Substantia nigra (tissue), 51 donors: ENCODE measurements at places on chromosomes 1 and 21.

- no peak for DNase-seq
Observed at GRCh38 chr1:191572479-191572878, 585.8 kb upstream of the RGS18 start.

- no peak for DNase-seq
Observed at GRCh38 chr1:81406292-81406999, 394.3 kb upstream of the ADGRL2 start.

DNA sequence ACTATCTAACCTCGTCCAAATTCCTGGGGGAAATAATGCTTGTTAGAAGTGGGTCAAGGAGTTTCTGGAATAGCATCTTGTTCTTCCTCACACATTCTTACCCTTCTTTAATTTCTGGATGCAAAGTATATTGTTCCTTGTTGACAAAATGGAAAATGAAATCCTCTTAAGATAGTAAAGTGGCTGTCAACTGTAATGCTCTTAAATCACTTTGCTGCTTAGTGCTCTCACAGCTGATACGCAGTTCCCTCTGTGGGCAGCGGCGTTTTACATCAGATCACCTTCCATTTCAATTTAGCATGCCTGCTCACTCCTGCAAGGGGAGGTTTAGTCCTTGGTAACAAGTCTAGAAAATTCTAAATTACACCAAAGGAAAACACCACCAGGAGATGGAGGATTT lies 113.1 kb downstream of the DNM3 start:
- DNase-seq = no peak

- peak; percentile 35 for DNase-seq
Observed at GRCh38 chr1:8660411-8660828, 157.0 kb downstream of the RERE start.
